Vagina (tissue), 2 donors: ENCODE measurements at places on chromosomes 5 and 9.

GRCh38 chr9:93089024-93089423, 7.0 kb upstream of the CARD19 start:
- no peak for DNase-seq

DNA sequence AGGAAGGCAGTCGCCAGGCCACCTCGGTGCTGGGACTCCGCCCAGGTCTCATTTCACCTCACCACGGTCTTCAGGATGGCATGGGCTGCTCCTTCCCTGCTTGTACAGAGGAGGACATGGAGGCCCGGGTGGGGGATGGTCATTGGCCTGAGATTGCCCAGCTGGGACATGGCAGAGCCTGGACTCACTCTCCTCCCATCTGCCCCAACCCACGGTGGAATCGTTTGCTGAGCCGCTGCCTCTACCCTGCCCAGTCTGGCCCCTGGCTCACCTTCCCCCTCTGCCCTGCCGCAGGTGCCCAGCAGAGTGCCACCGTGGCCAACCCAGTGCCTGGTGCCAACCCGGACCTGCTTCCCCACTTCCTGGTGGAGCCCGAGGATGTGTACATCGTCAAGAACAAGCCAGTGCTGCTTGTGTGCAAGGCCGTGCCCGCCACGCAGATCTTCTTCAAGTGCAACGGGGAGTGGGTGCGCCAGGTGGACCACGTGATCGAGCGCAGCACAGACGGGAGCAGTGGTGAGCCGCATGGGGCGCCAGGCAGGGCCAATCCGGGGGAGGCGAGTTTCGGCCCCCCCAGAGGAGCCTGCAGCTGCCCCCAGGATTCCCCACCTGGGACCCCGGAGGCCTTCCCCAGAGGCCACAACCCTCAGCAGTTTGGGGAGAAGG, 36.7 kb downstream of the HK3 start:
- DNase-seq, result no peak

DNA sequence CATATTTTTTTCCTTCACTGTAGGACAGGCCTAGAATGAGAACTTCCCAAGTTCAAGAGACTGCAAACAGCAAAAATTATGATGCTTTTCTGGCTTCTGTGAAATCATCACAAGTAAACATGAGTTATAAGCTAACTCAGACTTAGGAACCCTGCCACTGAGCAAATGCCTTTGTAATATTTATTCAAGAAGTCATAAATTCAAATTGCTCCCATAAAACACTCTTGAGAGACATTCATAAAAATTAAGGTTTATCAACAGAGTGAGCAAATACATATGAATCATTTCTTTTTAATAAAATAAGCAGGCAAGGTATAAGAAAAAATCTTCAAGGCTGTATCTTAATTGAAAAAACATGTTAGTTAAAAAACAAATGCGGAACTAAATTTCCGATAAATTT, 124.2 kb downstream of the GNA14 start:
- DNase-seq, result no peak

- no peak for DNase-seq
Observed at GRCh38 chr5:142298789-142299188, 26.0 kb downstream of the SPRY4 start.

DNA sequence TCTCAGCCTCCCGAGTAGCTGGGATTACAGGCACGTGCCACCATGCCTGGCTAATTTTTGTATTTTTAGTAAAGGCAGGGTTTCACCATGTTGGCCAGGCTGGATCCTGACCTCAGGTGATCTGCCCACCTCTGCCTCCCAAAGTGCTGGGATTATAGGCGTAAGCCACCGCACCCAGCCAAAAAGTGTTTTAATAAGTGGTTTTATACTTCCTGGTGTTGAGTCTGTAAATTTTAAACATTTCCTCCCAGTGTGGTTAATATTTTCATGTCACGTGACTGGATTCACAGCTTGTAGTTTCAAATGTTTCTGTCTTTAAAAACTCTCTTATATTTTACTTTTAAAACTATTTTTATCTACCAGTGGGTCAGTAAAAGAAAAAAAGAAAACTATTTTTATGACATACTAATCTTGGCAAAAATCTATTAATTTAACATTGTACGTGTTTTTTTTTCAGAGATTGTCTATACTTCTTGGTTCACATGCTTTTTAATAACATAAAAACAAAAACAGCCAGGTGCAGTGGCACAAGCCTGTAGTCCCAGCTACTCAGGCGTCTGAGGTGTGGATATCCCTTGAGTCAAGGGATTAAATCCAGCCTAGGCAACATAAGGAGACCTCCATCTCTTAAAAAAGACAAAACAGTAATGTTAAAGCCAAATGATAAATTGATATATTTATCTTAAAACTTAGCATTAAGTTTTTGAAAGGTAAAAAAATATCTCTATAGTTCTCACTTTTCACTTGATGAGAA, 117.1 kb downstream of the DMXL1 start:
- DNase-seq, result no peak

DNA sequence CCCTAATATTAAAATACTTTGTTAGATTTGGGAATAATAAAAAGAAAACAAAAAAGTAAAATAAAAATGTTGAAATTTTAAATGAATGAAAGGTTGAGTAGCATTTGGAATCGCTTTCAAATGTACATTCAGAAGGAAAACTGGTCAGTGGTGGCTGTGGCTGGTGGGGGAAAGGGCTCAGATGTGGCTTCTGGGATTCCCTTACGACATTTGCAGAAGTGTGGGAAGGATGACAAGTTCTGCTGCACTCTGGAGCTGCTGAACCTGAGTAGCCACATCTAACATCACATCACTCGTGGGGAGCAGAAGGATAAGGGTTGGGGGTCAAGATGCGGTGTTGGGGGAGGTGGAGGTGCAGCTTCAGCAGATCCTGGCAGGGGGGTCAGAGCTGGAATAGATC, 25.6 kb upstream of the CAST start:
- no peak for DNase-seq

GRCh38 chr9:123119566-123119965, 86.1 kb downstream of the GPR21 start:
- DNase-seq, result no peak

DNA sequence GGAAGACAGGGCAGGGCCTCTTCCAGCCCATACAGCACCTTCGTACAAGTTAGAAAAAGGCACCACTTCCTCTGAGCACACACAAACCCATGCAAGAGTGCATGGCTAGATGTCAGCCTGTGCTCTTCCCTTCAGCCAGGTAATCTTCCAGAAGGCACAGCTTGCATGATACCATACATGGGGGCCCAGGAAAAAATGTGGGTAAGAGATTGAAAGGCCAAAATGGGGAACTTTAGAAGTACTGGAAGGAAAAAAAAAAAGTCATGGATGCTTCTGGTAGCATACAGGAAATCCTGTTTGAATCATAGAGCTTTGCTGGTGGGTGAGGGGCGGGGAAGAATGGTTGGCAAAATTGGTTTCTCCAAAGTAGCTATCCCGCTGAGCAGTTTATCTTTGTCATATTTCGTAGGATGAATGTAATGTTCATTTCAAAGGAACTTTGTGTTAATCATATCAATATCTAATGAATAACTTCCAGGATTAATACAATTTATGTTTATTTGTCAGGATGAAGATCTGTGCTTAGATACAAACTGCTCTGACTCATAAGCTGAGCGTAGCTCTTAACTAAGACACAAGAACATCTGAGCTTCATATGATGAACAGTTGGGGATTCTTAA, 78.2 kb upstream of the MAP3K1 start:
- DNase-seq, result no peak

DNA sequence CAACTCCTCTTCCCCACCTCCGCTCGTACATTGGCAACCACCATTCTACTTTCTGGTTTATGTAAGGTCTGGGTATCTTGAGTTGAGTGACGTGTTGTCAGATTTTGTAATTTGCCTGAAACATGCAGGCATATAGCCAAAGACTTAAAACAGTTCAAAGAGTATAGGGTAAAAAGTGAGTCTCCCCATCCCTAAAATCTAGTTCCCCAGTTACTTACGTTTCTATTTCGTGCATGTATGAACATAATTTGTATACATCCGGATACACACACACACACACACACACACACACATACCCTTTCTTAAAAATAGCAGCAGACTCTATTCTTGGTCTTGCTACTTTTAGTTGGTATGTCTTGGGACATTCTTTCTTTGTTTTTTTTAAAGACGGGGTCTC, 915 bp downstream of the HSDL2 start:
- no peak for DNase-seq

GRCh38 chr5:173055983-173056782, at the start of gene CREBRF:
TSS of gene CREBRF (plus strand) at chr5:173056352. CDS start at chr5:173080776, 24,424 bp downstream.
- DNase-seq, result peak; percentile 98

DNA sequence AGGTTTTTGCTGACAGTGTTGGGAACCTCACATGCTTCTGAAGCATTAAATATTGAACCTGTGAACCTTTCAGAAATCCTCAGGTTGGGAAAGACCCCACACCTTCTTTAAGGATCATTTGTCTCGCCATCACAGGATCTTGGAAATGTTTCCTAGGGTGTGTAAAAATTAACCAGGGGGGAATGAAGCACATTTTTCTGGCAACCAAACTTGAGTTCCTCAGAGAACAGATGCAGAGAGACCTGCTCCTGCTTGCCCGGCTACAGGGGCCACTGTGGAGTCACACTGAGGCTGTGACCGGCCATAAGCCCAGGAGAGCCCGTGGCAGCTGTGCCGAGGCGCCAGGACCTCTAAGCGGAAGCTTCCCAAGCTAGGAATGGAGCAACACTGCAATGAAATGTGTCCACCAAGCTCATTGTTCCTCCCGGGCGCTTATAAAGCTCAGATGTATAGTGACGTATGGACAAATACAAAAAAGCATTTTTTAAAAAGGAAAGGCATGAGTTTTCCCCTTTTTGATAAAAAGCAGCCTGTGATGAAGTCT, 7.7 kb downstream of the CXCL14 start:
- no peak for DNase-seq
